ENCODE measurements at places on chromosomes 3 and 15.

- peak; percentile 60 for DNase-seq
Observed at GRCh38 chr15:92617549-92618520, 37.7 kb downstream of the FAM174B start.

DNA sequence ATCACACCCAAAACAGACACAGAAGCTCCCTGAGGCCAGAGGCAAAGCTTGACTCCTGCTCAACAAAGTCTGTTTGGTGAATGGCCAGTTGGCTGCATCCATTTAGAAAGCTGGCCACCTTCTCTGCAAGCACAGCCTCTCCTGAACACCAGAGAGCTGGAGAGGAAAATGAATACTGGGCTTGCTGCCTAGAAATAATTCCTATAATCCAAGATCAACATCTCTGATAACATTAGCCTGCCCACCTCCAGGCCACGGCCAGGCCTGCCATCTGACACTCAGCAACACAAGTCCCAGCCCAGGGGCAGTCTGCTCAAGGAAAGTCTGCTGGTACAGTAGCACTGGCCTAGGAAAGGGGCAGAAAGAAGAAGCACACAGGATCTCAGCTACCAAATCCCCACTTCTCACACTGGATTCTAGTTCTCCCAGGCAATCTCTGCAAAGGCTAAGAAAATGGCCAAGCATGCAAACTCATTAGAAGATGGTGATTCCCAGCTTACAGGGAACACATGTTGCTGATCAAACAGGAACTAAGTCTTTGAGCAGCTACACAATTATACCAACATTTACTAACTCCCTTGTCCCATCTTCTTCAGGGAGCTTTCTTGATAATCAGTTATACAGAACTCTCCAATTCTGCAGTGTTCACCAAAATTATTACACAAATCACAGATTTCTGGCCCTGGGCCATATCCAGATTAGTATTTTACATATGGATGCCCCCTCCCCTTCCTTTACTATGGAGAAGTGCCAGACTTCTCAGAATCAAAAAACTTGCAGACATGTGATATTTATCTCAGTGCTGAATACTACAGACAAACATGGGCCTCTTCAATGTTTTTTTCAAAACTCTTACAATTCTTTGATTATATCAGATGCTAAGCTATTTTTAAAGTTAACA, 9.9 kb downstream of the TBC1D2B start:
- DNase-seq = peak; percentile 31

DNA sequence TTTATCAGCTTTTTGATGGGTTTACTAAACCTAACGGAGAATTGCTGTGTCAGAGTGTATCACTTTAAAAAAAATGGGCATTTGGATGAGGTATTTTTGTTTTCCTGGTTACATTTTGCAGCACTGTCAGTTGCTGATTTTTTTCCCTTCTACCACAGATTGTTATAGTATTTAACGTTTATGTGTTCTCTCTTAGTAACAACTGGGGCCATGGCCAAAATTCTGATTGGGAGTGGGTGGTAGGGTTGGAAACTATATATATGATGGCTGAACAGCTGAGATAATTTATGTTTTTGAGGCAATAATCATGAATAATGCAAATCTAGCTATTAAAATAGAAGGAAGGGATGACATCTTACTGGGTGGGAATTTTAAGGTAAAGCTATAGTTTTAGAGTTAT, 229.4 kb upstream of the SUCLG2 start:
- DNase-seq = no peak

DNA sequence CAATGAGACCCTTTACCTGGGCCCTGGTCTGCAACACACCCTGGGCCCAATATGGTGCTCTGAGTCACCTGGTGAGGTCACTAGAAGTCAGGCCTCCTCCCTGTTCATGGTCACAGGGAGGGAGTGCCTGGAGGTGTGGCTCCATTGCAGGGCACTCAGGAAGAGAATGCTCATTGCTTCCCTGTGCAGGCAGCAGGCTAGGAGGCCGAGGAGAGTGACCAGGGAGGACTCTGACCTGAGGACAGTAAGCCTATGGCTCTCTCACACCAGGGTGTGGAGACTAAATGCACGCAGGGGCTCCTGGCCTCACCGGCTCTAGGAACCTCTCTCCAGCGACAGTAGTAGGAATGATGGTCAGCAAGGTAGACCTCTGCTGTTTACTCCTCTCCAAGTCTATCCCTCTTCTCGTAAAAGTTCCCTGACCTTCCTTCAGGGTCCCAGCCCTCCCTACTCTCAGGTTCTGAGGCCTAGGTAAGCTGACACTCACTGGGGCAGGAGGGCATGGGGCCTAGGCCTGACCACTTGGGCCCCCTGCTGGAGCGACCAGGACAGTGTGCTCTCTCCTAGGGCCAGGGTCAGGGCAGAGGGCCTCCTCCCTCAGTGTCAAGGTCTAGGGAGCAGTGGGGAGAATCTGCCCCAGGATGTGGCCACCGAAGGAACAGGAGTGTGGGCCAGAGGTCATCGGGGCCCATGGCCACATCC, 9.6 kb upstream of the SLCO2A1 start:
- DNase-seq = peak; percentile 44

- no peak for DNase-seq
Observed at GRCh38 chr15:97196048-97197014, 764.2 kb upstream of the ARRDC4 start.

DNA sequence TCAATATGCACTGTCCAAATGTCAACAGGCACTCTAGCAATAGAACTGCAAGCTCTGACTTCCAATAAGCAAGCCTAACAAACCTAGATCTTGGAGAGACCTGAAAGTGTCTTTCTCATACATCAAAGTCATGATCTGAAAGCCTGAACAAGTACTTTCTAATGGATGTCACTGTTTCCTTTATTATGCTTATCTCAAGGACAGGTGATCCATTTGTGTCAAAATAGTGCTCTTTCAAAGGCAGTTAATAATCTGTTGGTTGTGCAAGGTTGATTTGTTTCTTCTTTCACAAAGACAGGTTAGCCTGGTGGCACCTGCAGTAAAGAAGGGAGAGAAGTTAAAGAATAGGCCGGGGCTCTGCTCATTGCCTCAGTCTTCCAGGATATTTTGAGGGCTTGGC, 146.8 kb downstream of the EPHB1 start:
- no peak for DNase-seq

DNA sequence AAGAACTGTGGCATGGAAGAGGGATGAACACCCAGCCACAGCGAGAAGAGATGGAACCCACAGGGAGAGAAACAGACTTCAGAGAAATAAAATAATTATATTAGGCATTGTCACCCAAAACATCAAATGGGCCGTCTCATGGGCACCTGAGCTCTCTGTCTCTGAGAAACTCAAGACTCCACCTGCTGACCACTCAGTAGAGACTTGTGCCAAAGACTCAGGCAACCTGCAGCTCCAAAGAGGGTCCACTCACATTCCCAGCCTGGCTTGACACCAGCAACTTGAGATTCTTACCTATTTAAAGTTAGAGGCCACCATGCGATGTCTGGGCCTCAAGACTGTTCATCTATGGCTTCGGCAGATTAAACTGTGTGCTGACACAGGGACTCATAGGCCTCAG, 12.0 kb downstream of the SEMA5B start:
- no peak for DNase-seq

DNA sequence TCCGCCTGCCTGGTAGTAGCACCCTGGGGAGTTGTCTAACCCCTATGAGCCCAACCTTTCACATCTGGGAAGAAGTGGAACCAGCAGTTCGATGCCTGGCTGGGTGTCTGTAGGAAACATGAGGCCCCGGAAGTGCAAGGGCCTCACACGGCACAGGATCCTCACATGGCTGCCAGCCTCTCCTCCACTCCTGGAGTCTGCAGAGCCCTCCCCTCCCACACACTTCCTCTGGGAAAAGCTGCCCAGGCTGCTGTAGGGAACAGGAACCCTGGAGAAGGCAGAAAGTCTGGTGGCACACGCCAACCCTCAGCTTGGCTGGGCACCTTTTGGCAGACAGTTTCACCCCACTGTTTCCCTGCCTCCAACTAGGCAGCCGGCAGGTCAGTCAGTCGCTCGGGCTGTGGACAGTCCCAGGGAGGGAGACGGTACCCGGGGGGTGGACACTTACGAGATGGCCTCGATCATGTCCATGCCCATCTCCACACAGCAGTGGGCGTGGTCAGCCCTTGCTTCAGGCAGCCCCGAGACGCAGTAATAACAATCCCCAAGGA, 118.4 kb downstream of the ADCY5 start:
- no peak for DNase-seq

DNA sequence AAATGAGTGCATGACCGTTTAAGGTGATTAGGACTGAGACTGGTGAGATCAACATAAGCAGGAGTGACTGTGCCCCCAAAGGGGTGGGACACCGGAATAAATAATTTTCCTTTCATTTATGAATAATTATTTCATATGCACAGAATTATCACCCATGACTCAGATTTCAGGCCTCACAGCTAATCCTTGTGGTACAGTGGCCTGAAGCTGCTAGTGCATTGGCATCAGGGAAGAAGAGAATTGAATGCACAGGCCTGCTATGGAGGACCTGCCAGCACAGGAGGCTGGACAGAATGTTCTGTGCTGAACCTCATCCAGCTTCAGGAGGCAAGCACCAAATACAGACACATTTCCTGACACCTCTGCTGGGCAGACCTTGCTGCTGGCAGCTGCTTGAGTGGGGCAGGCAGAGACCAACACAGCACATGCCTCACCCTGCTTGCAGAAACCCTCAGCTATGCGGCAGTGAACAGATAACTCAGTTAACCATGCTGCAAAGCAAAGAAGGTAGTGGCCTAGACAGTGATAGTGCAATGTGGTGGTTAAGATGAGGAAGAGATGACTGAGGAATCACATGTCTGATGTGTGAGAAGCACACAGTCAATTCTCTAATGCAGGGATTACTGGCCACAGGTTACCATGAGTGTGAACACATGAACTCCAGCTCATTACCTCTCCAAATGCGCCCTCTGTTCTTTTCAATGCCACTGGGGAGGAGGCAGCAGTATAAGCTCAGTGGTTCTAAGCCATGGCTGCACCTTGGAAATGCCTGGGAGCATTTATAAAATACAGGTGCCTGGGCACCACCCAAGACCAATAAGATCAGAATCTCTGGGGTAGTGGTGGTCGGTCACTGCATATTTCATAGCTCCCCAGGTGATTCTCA, 68.1 kb upstream of the SCN5A start:
- DNase-seq = no peak

- DNase-seq = no peak
Observed at GRCh38 chr3:120614765-120615164, 18.6 kb downstream of the NDUFB4 start.

GRCh38 chr15:33126559-33127290, 67.8 kb downstream of the FMN1 start:
- peak; percentile 94 for DNase-seq

DNA sequence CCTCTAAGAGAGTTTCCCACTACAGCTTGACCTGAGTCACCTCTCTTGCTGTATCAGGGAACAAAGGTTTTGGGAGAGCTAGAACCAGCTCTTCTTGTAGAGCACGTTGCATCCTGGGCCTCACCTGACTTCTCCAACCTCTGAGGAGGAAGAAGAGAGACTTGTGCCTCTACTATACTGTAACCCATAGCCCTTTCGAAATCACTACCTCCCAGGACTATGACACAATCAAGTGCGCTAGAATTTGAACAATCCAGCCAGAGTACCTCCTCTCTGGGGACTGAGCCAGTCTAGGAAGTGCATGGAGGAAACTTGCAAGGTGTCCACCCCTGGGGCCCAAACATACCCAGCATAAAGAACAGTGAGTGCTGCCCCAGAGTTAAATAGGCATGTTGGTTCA, 192.8 kb upstream of the BHLHE40 start:
- DNase-seq = no peak

DNA sequence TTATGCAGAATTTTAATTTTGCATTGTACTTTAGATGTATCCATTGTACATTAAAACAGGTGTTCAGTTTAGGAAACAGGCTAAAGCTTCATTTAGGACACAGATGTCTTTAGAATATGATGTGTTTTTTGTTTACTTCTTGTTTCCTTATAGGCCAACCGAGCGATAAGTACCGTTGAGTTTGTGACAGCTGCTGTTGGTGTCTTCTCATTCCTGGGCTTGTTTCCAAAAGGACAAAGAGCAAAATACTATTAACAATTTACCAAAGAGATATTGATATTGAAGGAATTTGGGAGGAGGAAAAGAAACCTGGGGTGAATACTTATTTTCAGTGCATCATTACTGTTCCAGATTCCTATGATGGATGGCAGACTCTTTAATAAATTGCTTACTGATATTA, 29.4 kb downstream of the PLAAT1 start:
- DNase-seq = no peak

GRCh38 chr3:59486520-59486919, 436.7 kb upstream of the CFAP20DC start:
- no peak for DNase-seq

DNA sequence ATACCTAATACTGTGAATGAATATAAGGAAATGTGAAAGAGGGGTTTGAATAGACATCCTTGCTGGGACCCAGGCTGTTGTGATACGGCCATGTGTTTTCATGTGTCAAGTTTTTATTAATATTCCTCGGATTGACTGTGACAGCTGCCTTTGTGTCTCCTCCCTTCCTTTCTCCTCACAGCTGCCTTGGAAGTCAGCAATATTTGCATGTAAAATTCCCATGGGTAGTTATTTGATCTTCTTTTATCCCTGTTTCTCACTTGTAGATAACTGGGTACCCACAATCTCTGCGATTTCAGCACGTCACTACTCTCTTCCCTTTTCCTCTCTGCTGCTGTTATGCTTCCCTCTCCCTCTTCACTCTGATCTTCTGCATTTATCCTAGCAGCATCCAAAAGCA, 9.4 kb downstream of the GPR156 start:
- no peak for DNase-seq

- DNase-seq = no peak
Observed at GRCh38 chr15:37298271-37298670, 197.9 kb upstream of the MEIS2 start.

- no peak for DNase-seq
Observed at GRCh38 chr3:71120012-71120411, 463.5 kb downstream of the FOXP1 start.
